Activated CD4-positive, alpha-beta T cell treated with anti-CD3 and anti-CD28 coated beads, Interleukin-2, amount 50 U/mL, for 48 hours (primary cell): ENCODE measurements at places on chromosomes 7 and 10.

GRCh38 chr10:18689498-18689897 is 30.3 kb downstream of the ARL5B start:
- no peak for DNase-seq

- no peak for DNase-seq
Observed at GRCh38 chr7:140610204-140611165, 30.1 kb downstream of the DENND2A start.

GRCh38 chr7:80611779-80612178 is 26.7 kb upstream of the CD36 start:
- no peak for DNase-seq

DNA sequence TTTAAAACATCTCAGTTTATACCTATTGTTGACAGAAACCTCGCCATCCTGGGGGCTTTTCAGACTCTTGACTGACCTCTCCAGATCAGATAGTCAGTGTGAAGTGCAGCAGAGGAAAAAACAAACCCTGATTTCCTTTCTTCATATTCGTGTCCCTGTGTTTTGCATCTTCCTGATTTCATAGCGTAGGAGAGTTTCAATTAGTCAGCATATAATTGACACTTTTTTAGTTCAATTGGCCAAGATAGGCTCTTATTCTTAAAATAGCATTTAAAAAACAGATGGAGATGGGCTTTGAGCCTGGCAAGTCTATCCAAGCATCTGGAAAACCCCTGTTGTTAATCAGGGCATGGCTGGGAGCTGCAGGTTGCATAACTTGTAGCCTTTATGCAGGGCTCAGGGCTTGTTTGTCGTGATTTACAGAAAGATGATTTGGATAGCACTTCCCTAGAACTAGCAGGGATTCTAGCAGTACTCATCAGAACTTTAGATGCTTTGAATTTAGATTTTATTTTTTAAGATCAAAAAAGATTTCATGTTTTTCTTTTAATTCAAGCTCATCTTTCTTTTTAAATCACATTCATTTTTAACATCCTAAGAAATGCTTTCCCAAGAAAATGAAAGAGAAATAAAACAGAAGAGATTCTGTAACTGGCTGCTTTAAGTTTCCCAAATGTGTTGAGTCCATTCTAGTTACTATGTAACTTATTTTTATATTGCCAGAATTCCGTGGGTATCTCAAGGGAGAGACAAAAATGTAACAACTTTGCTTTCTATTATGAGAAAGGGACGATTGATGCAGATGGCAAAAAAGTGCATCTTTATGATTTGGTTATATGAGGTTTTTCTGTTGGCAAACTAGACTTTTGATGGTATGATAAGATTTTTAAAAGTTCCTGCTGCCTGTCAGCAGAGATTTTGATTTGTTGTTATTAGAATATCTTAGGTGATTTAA is 270.8 kb upstream of the FZD8 start:
- no peak for DNase-seq

DNA sequence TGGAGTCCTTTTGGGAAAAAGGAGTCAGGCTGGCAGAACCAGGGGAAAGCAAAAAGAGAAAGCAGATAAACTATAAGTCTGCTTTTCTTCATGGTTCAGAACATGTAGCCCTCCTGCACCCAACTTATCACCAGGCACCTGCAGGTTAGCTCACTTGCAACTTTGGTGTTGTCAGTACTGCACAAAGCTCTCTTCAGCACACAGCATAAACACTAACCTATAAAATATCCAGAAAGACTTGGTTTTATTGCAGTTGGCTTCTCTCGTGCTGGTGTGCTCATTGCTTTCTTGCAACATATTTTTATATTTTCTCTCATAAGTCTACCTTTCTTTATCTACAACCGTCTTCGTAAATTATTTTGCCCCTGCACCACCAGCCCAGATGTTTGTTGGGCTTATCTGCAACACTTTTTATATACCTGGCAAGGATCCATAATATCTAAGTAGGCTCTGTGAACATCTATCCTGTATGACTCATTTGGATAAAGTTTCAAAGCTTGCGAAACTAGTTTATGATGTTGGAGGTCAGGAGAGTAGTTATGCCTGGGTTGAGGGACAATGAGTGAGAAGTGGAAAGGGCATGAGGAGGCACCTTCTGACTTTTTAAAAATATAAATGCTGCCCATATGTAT is 164.6 kb downstream of the ANKRD30A start:
- DNase-seq = no peak

DNA sequence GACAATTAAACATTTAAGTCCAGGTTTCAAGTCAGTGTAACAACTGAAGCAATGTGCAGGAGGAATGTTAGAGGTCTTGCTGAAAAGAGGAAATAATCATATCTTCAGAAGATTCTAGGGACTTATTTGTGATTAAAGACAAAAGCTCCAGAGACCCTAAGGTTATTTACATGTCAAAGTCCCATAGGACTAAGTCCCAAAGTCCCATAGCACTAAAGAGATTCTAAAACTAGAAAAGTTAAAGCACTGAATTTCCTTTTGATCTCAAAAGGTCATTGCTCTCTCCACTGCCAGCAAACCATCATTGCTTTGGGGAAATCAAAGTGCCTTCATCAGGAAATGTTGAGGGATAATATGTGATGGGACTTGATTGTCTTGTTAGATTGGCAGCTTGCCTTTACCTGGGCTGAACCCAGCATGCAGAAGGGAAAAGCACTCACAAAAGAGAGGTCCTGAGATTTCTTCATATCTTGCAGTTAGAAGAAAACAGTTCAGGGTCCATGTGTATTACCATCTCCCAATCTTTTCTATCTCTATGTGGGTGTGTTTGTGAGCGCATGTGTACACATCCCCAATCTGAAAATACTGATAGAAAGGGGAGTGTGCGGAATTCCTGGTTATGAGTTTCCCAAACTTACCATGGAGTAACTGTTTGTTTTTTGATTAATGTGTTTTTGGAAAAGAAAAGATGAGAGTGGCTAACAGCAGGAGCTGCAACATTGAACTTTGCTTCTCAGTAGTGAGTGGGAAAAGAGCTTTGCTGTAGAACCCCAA is 21.8 kb downstream of the NUDT13 start:
- DNase-seq = no peak

- no peak for DNase-seq
Observed at GRCh38 chr10:71075086-71075758, 137.1 kb upstream of the UNC5B start.

- DNase-seq = no peak
Observed at GRCh38 chr10:102314801-102315200, 69.5 kb downstream of the GBF1 start.

- DNase-seq = no peak
Observed at GRCh38 chr10:90378524-90379076, 479.2 kb downstream of the HTR7 start.

DNA sequence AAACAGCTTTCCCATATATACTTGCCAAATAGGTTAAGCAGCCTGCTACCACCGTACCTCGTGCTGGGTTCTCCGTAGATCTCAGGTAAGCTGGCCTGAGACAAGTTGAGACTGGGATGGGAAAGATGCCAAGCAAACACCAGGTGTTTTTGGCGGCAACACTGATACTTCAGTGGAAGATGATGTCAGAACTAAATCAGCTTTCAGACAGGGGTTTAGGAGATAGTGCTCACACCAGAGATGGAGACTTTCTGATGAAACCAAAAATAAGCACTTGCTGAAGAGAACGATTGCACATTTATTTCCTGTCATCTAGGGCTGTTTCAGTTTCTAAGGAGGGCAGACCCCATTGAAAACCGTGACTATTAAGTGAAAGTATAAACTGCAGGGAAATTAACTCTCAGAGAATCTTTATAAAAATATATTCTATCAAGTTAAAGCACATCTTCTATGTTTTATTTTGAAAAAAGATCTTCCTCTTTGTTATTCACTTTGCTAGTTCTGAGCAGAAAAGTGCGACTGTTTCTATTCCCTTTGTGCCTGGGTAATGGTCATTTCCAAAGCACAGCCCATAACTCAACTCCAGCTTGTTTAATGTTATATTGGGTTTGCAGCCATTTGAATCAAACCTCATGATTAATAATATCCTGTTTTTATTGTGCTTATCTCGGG is 149.9 kb downstream of the CPED1 start:
- no peak for DNase-seq

DNA sequence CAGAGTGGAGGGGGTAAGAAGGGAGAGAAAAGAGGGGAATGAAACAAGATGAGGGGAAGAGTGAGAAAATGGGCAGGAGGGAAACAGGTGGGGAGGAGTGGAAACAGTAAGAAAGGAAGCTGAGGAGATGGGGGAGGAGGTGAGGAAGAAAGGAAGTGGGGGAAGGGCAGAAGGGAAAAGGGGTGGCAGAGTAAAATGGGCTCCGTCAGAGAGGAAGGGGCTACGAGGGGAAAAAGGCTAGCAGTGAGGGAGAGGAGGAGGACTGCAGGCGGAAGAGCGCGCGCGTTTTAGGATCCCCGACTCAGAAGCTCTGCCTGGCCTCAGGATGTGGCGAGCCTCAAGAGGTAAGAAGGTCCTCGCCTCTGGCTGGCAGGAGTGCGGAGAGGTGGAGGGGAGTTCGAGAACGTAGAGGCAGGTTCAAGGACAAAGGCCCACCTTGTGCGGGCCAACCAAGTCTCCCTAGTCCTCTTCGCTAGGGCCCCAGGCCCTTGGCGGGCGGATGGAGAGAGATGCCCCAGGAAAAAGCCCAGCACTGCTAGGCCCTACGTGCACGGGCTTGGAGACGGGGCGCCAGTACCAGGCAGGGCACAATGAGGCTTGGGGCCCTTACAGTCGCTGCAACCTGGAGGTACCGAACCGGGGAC is 5.8 kb upstream of the NKX2-3 start:
- DNase-seq = no peak

GRCh38 chr10:47116445-47116844 is 183.6 kb upstream of the GDF10 start:
- DNase-seq = no peak

DNA sequence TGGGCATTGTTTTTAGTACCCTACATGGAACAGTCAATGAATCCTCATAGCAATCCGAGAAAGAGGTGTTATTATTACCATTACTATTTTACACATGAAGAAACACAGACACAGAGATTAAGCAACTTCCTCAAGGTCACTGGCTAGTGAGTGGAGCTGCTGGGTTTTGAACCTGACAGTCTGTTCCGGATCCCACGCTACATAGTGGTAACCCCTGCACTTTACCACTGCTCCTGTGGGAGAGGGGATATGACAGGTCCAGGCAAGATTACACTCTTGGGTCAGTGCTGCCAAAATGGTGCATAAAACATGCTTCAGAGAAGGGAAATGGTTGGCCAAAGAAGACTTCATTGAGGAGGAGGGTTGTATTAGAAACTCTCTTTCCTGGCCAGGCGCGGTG is 185.7 kb downstream of the XPNPEP1 start:
- DNase-seq = no peak
